Stimulated activated naive CD8-positive, alpha-beta T cell treated with anti-CD3 and anti-CD28 coated beads, Interleukin-15, Interleukin-2, amounts not matched to agents 100 U/mL and 50 U/mL, for 24 hours (primary cell): ENCODE measurements at places on chromosomes 1 and 21.

GRCh38 chr1:197224160-197224559, 43.9 kb upstream of the CRB1 start:
- DNase-seq, result no peak

DNA sequence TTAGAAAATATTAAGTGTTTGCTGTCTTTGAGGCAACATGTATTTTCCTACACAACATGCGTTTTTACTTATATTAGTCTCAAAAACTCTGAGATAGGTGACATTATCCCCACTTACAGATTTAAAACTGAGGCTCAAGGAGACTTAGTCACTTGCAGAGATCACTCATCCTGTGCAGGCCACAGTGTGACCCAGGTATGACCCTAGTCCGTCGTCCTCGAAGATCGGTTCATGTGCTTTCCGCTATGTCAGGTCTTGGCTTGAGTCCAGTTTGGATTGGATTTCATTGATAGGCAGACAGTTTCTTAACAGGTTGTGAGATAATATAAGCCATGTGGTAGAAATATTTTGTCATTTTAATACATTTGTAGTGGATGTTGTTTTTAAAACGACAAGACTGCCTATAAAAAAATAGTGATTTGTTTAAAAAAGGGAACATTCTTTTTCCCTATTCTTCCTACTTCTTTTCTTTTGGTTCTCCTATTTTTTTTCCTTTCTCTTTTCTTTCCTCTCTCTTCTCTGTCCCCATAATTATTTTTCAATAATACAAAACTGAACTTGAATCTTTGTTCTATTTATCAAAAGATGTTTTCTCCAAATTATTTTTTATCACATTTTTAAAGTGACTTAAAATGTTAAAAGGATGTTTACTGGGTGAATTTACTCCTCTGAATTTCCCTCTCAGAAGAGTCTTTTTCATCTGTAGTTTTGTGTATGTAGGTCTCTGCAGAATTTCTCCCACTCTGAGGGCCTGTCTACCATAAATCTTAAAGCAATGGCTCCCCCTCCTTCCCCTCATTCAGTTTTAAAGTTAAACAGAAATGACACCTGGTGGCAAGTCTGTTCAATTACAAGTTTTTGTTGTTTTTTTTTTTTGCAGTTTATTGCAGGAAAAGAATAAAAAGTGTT, 81.8 kb downstream of the PHTF1 start:
- DNase-seq, result no peak

- DNase-seq, result no peak
Measured at GRCh38 chr1:193549081-193549480, 362.7 kb upstream of the B3GALT2 start.

GRCh38 chr1:230330157-230330556, 96.0 kb downstream of the PGBD5 start:
- no peak for DNase-seq

DNA sequence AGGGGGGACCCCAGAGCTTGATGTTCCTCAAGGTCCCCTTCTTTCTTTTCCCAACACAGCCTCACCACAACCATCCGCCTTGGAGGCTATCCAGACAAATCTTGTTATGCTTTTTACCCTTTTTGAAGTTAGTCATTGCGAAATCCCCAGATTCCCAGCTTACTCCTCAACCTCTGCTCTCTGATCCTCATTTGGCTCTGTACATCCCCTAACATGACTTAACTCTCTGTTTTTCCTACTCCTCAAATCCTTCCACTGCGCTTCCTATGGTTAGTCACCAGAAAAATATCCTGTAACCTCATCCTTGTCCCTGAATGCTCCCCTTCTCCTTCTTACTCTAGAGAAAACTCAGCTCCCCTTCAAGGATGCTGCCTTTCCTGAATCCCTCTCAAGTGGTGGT, 189.1 kb upstream of the POU3F1 start:
- no peak for DNase-seq

- no peak for DNase-seq
Measured at GRCh38 chr1:157775101-157775870, 1.6 kb downstream of the FCRL2 start.

DNA sequence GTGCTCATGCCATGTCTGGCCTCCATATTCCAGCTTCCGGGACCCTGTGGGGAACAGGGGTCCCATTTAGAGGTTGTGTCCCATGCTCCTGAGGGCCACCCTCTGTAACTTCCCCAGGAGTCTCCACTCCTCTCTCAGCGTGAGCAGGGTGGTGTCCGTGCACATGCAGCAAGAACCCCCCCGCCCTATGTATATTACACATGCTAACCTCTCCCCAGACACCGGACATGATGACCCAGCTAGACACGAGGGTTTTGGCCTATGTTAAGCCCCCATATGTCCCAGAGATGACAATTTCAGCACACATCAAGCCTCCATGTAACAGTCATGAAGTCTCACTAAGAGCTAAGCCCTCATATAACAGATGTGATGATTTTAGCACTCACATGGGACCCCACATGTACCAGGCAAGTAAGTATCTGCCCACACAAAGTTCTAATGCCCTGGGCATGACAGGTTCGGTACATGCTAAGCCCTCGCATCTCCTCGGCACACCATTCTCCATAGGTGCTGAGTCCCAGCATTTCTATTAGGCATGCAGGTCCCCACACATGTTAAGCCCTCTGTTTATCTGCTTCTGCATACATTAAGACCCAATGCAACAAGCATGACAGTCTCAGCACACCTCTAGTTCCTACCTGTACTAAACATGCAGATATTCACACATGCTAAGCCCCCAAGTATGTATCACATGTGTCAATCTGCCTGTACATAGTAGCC, 7.1 kb downstream of the FHL3 start:
- no peak for DNase-seq

- DNase-seq, result no peak
Measured at GRCh38 chr1:107740579-107740978, 224.4 kb downstream of the VAV3 start.

- peak; percentile 98 for DNase-seq
Measured at GRCh38 chr1:182839209-182840066, at the start of gene DHX9. DHX9 (plus strand) TSS chr1:182839347; CDS start chr1:182842567, 3,220 bp downstream.

GRCh38 chr1:19406680-19407079, 78.7 kb downstream of the CAPZB start:
- DNase-seq, result no peak

GRCh38 chr1:93331412-93331811, 14.3 kb upstream of the DR1 start:
- DNase-seq, result no peak
